SK-N-SH (cell line): ENCODE measurements at places on chromosomes 4 and X.

DNA sequence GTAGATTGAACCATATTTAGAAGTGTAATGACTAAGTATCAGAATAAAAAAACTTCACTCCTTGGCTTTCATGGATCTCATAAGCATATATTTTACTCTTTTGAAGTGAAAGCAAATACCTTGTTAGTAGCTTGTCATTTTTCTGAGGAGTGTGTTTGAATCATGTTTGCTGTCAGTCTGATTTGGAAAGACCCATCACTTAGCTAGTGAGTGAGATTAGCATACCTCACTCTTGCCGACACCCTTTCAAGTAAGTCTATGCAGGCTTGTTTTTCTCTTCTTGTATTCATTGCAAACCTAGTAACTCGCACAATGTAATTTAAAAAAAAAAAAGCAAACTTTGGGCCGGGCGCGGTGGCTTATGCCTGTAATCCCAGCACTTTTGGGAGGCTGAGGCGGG, 360.0 kb downstream of the ARHGAP24 start:
- no peak for DNase-seq

DNA sequence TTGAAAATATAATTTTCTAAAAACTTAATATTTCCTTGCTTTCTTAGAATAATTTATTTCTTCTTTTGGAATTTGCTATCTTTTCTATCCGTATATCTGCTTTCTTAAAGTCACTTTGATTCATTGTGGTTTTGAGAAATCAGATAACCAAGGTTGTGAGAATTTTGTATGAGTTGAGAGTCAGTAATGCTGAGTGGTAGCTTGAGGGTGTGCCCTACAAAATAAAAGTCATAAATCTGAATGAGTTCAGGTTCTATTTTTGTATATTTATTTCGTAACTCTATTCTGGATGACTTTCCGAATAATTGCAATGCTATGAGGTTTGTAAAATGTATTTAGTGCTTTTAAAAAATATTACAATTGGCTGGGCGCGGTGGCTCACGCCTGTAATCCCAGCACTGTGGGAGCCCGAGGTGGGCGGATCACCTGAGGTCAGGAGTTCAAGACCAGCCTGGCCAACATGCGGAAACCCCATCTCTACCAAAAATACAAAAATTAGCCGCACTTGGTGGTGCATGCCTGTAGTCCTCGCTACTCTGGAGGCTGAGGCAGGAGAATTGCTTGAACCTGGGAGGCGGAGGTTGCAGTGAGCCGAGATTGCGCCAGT, 8.9 kb downstream of the COPS4 start:
- DNase-seq = no peak

- DNase-seq = peak; percentile 49
Measured at GRCh38 chrX:152632445-152633097, 5.1 kb upstream of the GABRQ start.

- no peak for DNase-seq
Measured at GRCh38 chr4:125719987-125720386, 405.2 kb downstream of the FAT4 start.

- peak; percentile 75 for DNase-seq
Measured at GRCh38 chr4:163544407-163545038, 50.0 kb downstream of the TMA16 start.

- DNase-seq = peak; percentile 33
Measured at GRCh38 chrX:107506596-107507031, 57.2 kb downstream of the FRMPD3 start.

DNA sequence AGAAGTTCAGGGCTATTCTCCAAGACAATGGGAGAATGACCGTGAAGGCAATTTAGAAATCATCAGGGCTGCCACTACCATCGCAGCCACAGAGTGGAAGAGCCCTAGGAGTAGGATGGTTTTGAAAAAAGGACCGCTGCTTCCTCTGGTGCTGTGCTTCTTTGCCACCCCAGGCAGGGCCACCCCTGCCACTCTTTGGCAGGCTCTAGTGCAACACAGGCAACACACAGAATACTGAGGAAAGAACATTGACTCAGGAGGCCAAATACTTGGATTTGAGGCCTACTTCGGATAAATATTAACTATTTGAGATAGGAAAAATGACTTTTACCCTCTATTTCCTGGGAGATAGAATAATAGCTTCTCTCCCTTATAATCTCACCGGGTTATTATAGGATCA, 228.9 kb upstream of the BOD1L1 start:
- no peak for DNase-seq

DNA sequence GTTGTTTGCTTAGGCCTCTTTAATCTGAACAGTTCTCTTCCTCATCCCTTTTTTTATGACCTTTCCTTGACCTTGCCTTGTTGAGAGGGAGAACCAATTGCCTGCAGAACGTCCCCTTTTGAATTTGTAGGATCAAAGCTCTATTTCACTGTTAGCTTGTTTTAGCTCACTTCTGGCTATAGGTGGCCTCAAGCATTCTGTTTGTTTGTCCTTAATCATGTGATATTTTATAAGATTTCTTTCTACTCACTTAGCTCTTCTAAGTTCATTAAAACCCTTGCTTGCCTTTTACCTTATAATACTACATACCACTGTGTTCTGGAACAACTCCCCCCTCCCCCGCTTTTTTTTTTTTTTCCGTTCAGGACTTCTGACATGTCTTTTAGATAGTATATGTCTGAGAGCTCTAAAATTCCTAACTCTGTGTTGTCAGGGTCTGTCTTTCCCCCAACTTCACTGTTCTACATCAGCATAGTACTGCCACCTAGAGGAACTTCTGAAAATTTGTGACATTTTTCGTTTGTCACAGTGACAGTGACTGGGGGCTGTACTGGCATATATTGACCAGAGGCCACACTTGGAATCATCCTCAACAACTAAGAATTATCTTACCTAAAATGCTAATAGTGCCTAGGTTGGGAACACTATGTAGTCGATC, 128.5 kb downstream of the LARP7 start:
- peak; percentile 71 for DNase-seq

DNA sequence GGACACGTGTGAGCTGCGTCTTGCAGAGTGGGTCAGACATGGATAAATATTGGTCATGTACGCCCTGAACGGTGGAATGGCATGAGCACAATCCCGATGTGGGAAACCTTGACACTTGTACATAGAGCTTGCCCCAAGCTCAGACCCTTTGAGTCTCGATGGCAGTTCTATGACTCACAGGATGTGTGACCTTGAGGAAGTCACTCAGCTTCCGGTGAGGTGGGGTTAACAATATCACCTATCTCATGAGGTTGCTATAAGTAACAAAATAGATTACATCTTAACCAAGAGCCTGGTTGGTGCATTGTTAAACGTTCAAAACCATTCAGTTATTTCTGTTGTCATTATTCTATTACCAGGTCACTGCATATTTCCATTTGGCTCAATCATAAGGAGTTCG, 109.1 kb upstream of the TBL1X start:
- no peak for DNase-seq

DNA sequence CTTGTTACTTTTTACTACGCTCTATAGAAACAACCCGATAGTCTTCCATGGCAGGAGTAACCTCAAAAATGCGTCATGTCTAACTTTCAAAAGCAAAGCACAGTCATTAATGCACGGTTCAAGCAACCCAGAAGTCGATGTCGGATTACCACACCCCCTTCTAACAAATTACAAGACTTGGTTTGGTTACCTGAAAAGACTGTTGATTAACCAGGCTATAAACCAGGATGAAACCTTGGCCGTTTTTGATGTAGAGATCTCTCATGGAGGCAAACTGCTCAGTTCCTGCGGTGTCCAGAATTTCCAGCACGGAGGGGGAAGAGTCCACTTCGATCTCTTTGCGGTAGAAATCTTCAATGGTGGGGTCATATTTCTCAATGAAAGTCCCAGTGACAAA, 2.4 kb downstream of the RAP2C start:
- DNase-seq = no peak
